Stimulated activated naive CD8-positive, alpha-beta T cell treated with anti-CD3 and anti-CD28 coated beads, Interleukin-15, Interleukin-2, amounts not matched to agents 100 U/mL and 50 U/mL, for 24 hours (primary cell): ENCODE measurements at places on chromosomes 12 and 14.

GRCh38 chr12:95830335-95831089 is 28.2 kb upstream of the SNRPF start:
- DNase-seq: no peak

- DNase-seq: no peak
Observed at GRCh38 chr14:96297997-96298515, 42.0 kb downstream of the BDKRB1 start.

- DNase-seq: peak; percentile 23
Observed at GRCh38 chr14:65243766-65244442, 141.6 kb upstream of the MAX start.

- DNase-seq: no peak
Observed at GRCh38 chr12:41536813-41537490, 348.8 kb downstream of the PDZRN4 start.

- no peak for DNase-seq
Observed at GRCh38 chr14:68253160-68253780, 433.7 kb downstream of the RAD51B start.

GRCh38 chr12:46480316-46480715 is 107.7 kb upstream of the SLC38A2 start:
- no peak for DNase-seq
